ENCODE measurements at places on chromosomes 3 and 15.

- DNase-seq = no peak
These were observed 42.1 kb downstream of the CDCP1 start for GRCh38 chr3:45103753-45104714.

- peak; percentile 50 for DNase-seq
These were observed at the start of gene RASA2 for GRCh38 chr3:141486746-141487520. Gene RASA2, plus strand, starts transcription at chr3:141487027. Its CDS starts 57 bp downstream, at chr3:141487084.

DNA sequence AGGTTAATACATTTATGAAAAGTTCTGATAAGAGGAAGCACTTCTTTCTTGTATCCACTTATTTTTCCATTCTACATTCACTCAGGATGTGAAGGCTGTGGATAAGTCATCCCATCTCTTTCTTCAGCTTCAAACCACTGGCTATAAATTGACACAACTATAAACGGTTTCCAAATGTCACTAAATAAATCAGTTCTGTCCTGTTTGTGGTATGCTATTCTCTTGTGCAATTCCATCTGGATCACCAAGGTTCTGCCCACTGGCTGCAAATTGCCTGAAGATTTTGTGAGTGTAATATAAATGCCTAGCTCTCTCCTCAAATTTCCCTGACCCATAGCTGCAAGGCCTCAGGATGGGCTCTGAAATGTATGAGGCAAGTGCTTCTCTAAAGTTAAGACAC, 7.1 kb upstream of the LMOD3 start:
- no peak for DNase-seq

GRCh38 chr3:141326123-141326522, 42.2 kb upstream of the ZBTB38 start:
- DNase-seq = no peak

DNA sequence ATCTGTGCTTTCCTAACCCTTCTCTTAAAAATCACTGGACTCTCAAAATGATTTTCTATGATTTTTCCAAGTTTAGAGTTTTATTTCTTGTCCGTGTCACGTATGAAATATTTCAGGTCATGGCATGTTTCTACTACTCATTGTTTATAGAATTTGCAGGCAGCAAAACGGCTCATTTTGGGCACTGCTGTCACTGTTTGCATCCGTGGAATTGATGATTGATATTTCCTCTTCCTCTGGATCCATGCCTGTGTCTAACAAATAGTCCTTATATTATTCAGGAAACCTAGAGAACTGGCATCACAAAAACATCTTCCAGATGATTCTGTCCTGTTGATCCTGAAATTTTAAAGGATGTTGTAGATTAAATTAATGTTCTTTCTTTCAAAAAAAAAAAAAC, 47.6 kb downstream of the LARS2 start:
- no peak for DNase-seq

DNA sequence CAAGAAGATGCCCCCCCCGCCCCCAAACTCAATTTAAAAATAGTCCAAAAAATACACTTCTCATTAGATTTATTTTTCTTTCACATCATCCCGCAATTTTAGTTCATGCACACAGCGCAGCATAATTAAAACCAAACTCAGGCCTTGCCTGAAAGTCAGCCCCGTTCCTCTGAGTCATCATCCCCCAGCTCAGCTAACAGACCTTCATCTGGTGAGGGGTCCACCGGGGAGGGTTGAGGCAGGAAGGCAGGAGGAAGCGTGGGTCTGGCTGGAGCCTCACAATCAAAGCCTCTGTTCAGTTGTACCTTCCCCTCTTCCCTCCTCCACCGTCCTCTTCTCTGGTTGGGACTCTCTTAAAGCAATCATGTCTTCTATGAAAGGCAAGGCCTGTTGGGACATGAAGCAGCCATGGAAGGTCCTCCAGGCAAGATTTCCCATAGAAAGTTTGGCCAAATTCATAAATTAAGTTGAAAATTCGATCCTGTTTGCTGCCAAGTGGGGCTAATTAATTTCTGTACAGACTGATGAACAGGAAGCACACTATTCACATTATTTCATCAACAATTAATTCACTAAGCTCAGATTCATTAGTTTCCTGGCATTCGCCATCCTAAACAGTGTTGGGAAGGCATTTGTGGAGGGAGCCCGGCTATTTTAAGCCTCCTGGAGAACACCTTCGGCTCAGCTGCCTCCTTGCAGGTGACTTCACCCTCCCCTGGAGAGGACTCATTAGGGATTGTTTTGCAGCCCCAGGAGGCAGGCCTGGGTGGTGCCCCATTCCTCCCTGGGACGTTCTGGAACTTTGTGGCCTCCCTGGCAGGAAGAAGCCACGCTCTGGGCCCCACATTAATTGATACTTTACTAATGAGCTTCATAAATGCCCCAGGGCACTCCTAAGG, 72.3 kb upstream of the BNC1 start:
- no peak for DNase-seq

GRCh38 chr3:119409844-119410243, 53.6 kb downstream of the TMEM39A start:
- no peak for DNase-seq

DNA sequence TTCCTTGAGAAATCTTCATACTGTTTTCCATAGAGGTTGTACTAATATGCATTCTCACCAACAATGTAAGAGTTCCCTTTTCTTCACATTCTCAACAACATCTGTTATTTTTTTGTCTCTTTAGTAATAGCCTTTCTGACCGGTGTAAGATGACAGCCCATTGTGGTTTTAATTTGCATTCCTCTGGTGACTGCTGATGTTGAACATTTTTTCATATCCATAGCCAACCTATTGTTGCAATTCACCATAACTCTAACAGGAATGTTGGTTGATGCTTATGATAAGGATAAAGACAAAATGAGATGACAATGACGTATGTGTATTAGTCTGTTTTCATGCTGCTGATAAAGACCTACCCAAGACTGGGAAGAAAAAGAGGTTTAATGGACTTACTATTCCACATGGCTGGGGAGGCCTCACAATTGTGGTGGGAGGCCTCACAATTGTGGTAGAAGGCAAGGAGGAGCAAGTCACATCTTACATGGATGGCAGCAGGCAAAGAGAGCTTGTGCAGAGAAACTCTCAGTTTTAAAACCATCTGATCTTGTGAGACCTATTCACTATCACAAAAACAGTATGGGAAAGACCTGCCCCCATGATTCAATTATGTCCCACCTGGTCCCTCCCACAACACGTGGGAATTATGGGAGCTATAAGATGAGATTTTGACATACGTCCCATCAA, 37.6 kb upstream of the RHCG start:
- no peak for DNase-seq

- no peak for DNase-seq
These were observed 186.7 kb downstream of the NLGN1 start for GRCh38 chr3:173584093-173584837.

- no peak for DNase-seq
These were observed 3.6 kb upstream of the GMPPB start for GRCh38 chr3:49727154-49727923.

- DNase-seq = no peak
These were observed 625.8 kb upstream of the BCHE start for GRCh38 chr3:166462891-166463470.

DNA sequence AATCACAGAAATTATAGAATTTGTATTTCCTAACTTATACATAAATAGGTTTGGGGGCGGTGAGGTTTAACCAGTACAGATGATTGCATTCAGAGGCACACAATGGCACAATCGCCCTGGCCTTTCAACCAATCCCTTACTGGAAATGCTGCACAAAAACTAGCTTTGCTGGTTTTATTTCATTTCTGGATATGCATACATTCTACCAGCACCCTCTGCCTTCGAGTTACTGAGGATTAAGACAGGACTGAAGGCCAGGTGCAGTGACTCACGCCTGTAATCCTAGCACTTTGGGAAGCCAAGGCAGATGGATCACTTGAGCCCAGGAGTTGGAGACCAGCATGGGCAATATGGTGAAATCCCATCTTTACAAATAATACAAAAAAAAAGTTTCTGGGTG, 336.1 kb downstream of the ARRDC4 start:
- DNase-seq = no peak

DNA sequence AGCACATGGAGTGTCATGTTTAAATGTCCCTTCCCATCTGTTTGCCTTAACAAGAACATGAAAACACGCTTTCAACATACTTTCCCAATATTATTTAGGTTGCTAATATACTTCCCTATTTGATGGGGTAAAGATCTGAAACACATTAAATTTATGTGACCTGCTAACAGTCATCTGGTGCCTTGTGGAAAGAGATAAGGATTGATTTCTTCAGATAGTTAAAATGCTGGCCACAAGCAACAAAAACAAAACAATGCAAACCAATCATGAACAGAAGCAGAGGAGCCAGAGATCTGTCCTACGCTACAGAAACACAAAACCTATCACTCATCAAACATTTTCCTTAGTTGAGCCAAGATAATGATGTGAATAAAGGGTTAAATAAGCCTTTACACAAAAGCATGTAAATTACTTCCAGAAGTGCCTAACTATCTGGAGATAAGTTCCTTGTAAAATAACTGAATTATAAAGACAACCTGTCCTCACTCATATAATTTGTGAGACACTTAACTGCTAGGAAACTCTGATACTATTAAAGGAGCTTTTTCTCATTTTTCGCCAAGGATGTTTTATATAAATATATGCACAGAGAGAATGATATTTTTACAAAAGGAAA, 109.9 kb downstream of the NSUN3 start:
- no peak for DNase-seq

All from stimulated activated CD4-positive, alpha-beta T cell treated with anti-CD3 and anti-CD28 coated beads, TNF-alpha, amount 100 ng/mL, for 4 hours (primary cell).